ENCODE measurements at places on chromosomes 16 and 17.

- no peak for DNase-seq
These were observed 11.3 kb upstream of the COX10 start for GRCh38 chr17:14058051-14058450.

DNA sequence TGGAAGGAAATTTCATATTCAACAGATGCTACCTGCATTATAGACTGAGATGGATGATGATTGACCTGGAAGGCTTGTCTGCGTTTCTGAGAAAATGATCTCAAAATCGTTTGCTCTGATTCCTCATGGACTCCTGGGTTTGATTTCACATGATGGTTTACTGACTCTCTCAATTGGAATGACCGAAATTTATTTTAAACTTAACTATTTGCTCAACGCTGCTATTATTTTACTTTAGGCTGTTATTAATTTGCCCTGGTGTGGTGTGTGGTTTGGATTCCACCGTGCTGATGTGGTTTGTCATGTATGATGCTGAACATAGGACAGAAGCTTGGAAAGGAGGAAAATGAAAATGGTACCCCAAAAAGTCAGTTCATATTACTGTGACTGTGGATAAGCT is 37.3 kb upstream of the ELAC2 start:
- no peak for DNase-seq

DNA sequence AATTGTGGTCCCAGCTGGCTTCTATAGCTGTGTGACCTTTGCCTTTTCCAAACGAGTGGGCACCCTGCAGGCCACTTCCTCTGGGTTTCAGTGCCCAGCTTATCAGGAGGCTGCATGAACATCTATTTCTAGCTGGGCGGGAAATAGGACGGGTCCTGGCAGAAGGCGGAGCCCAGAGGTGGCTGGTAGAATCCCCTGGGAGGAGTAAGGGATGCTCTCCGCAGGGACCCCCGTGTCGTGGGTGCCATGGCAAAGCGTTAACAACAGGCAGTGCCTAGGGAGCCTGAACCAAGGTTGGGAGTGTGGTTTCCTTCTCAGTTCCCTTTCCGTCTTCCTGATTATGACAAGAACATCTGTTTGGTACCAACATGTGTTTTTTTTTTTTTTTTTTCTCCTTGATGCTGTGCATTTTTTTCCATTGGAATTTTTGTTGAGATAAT is 58.2 kb downstream of the PLCG2 start:
- no peak for DNase-seq

DNA sequence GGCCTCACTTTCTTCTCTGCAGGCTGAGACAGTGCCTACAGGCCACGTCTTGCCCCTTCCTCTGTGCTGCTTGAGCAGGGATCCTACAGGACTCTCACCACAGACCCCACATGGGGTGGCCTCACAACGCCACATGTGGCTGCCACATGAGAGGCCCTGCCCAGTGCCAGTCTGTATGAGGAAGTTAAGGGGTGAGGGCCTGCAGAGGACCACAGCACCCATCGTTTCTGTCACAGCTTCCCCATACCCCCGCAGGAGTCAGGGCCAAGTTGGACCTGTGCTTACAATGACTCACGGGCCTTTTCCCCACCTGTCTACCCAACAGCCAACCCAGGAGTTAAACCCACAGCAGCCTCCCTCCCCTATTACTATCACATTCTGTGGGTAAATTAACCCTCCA is 2.9 kb upstream of the GSDMB start:
- DNase-seq, result no peak

- DNase-seq, result no peak
These were observed 52.0 kb downstream of the CBFA2T3 start for GRCh38 chr16:88924834-88925539.

DNA sequence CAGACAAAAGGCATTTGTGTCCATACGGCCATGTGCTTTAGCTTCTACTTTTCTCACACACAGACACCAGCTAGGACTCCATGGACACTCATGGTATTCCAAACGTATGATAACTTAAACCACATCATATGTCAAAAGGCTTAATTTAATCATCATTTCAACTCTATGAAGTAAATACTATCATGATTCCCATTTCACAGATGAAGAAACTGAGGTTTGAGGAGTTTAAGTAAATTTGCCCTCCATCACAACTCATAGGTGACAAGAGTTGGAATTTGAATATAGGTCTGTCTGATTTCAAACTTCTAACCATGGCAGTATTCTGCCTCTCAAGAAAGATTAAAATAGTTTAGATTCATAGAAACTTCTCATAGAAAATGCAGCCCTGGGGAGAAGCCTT is 43.8 kb downstream of the CMC2 start:
- no peak for DNase-seq

- no peak for DNase-seq
These were observed 38.5 kb downstream of the SLC7A5 start for GRCh38 chr16:87830673-87831420.

DNA sequence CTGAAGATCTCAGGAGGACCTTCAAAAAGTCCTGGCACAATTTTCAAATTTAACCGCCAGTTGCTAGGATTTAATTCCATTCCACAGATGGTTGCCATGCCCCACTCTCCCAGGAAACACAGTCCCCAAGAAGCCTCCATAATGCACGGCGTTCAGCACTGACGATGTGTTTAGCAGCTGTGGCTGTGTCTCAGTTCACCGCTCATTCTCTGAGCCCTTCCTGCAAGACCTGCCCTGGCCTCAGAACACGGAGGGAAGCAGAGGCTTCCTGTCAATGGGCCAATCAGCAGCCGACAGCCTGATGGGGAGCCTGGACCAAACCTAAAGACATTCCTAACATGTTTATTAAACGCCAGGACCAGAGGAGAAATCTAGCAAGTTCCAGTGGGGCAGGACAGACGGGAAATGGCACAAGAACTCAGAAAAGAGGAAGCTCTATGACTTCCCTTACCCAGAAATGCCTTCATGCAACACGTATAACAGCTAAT is 4.9 kb downstream of the MYLK3 start:
- no peak for DNase-seq

- no peak for DNase-seq
These were observed 386.6 kb downstream of the SEC14L1 start for GRCh38 chr17:77527409-77527808.

DNA sequence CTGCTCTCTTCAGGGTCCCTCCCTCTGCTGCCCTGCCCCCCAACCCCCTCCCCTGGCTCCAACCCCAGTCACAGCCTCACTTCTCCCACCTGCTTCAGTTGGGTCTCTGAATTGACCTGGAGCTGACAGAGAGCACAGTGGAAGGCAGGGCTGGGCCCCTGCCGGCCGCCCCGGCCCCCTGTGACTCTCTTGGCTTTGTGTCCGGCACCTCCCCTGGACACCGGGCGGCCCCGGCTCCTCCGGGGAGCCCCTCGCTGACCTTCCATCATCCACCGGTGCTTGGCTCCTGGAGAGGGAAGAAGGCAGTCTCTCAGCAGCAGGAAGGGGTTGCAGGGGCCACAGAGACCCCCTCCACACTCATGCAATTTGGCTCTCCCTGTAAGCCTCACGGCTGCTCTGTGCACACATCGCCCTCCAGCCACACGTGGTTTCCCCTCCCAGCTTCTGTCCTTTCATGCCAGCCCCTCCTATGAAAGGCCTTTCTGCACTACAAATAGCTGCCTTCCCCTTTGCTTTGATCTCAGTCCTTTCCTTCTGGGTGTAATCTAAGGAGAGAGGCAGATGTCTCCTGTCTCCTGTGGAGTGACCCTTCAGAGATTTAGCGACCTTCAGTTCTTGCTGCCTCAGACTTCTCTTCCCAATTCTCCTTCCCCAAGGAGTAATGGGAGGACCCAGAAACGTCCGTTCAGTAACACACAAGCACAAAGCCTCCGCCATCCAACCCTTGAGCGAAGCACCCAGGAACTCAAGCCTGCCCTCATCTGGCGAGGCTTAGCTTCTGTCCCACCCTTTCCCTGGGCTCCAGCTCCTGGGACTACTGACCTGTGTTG is 8.3 kb downstream of the NKIRAS2 start:
- no peak for DNase-seq

DNA sequence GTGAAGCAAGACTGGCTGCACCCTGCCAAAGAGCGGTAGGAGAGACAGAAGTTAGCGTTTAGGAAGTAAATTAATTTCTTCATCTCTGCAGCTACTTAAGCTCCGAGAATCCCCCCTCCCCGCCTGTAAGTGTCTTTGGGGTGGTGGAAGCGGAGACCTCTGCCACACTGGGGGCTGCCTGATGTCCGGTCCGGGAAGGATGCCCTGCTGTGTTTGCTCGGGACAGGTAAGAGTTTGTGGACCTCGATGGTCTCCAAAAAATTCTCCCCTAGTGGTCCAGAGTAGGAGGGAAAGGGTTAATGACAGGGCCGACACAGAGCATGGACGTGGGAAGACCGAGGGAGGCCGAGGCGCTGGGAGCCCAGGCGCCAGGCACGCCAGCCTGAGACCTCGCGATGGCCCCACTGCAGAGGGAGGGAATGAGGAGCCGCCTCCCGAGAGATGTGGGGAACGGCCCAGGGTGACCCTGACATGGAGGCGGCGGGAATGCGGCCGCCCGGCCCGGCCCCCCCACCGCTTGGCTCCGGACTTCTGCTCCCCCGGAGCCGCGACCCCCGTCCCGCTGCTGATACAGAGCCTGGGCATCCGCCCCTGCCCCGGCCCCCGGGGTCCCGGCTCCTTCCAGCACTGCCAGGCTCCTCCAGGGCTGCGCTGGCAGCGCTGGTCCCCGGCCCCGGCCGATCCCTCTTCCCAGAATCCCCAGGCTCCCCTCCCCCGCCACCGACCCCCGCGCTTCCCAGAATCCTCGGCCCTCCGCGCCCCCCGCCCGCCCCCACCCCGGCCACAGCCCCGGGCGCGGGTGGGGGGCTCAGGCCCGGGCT is 680 bp downstream of the ZNF629 start:
- DNase-seq, result no peak

GRCh38 chr16:9176547-9177418 is 85.3 kb downstream of the HAPSTR1 start:
- no peak for DNase-seq

DNA sequence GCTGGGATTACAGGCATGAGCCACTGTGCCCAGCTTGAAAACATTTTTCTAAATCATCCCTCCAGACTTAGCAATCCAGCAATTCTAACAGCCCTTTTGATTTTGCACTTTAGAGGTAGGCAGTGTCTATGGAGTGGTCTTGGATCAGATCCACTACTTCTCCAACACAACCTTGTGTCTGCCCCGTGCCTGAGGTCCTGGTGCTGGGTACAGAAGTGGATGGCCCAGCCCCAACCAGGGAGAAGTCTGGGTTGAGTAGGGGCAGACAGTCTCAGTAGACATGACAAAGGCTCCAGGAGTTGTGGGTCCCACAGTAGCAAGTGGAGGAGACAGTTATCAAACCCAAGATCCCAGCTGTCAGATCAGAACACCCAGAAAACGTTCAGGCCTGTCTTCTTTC is 71.9 kb upstream of the CACNG5 start:
- DNase-seq, result no peak

GRCh38 chr17:3695129-3695722 is 729 bp downstream of the P2RX5 start:
- no peak for DNase-seq

DNA sequence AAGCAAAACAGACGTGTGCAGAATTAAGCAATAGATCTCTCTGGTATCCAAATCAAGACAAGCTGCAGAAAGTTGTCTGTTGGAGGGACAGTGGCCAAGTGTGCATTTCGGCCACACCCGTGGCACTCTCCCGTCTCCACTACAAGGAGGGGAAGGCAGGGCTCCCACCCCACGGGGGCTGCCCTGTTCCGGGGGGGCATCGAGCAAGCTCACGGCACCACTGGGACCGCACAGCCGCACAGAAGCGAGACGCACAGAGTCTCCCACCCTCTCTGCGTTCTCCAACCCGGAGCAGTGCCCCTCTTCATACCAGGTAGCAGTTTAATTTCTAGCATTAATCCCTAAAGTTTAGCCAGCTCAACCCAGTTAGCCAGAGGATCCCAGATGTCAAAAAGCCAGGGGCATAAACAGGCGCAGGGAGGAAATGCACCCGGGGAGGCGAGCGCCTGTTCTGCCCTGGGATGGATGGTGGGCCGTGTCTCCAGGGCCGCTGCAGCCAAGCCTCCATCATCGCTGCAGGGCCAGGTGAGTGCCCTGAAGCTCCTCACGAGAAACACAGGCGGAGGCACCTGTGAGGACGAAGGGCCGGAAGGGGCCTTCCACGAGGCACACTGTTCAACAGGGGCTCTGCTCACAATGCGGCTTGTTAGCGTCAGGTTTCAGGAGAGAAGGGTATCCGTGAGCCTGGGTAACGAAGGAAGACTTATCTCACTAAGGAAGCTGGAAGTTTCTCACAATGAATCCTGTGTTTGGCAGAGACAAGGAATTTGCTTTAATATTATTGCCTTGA is 42.1 kb upstream of the METRNL start:
- no peak for DNase-seq

DNA sequence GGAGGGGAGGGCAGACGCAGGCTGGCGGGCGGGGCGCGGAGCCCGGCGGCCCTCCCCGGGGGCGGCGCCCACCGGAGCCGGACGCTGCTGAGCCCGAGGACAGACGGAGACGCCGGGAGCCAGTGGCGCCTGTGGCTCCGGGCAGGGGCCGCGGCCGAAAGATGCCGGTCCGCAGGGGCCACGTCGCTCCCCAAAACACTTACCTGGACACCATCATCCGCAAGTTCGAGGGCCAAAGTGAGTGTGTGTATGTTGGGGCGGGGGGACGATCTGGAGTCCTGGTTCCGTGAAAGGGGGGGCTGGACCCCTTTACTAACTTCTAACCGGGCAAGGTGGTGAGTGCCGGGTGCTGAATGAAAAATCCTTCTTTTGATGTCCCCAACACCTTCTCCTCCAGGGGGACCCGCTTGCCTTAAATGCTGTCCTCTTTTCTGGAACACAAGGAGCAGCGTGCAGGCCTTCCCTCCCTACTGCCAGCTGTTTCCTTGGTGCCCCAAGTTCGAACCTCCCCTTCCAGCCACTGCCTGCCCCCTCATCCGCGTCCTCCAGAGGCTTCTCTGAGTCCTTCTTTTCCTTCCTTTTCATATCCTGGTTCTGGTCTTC is at the start of gene KCNH6:
KCNH6 (plus strand) TSS at position 106 of the 603 bp plus-strand sequence; CDS start at position 162, 56 bp downstream.
- no peak for DNase-seq

DNA sequence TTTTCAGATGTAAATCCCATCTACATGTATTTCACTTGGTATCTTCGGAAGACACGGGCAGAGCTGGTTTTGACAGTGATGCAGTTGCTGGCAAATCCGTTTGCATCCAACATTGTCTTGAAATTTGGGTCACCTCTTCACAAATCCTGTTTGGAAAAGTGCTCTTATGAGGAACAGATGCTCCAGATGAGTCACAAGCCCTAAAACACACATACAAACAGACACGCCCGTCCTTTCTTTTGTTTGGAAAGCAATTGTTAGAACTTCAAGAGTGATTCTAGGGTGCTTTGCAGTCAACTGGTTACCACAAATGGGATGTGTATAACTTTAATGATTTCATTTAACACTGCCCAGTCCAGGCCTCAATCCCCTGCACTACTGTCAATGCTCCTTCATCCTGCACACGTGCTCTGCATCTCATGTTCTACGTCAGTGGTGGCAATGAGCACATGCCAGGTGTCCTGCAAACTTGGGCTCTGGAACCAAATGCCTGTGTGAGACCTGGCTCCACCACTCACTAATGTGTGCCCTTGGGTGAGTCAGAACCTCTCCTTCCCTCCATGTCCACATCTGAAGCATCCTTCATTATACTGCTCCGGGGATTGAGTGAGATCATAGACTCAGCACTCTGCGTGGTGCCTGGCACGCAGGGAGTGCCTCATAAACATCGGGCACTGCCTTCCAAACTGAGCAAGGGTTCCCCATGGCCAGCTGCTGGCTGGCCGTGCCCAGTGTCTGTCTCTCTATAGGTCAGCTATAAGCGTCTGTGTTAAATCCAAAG is 19.3 kb upstream of the FOXF1 start:
- no peak for DNase-seq

GRCh38 chr17:45966606-45967280 is 32.3 kb upstream of the STH start:
- DNase-seq, result no peak

- no peak for DNase-seq
These were observed 19.0 kb upstream of the GNG13 start for GRCh38 chr16:819336-820043.

- peak; percentile 56 for DNase-seq
These were observed 33.3 kb downstream of the PECAM1 start for GRCh38 chr17:64357191-64357981.

All from hindlimb muscle (tissue), 1 donor.